BJ (cell line): ENCODE measurements at places on chromosomes 1 and 21. TPM values are rescaled to one million over a fixed set of nuclear protein-coding genes. Genes with fewer than 3 reads are reported as not detected.

DNA sequence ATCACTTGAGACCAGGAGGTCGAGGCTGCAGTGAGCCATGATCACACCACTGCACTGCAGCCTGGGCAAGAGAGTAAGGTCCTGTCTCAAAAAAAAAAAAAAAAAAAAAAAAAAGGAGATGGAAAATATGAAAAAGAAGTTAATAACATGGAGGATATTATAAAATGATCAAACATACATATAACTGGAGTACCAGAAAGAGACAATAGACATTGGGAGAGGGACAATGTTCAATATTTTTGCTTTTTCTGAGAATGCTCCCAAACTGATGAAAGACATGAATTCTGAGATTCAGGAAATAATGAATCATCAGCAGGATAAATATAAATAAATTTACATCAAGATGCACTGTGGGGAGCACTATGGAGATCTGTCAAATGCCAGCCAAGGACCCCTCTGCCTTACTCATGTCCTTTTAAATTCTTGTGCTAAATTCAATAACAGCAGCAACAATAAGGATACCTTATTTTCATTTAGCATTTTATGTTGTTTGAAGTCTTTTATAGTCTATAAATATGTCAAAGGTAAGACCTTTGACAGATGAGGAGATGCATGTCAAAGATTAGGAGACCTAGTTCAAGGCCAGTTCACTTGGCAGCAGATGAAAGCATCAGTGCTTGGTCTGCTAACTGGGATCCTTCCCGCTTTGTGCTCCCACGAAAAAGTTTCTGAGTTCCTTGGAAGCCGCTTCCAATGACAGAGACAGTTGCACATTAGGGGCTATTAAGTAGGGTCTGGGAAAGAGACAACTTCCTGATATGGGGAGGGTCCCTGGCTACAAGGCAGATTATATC, 97.7 kb downstream of the TLR5 start:
- no peak for DNase-seq

GRCh38 chr21:39918558-39918957, 51.3 kb downstream of the PCP4 start:
- no peak for DNase-seq

DNA sequence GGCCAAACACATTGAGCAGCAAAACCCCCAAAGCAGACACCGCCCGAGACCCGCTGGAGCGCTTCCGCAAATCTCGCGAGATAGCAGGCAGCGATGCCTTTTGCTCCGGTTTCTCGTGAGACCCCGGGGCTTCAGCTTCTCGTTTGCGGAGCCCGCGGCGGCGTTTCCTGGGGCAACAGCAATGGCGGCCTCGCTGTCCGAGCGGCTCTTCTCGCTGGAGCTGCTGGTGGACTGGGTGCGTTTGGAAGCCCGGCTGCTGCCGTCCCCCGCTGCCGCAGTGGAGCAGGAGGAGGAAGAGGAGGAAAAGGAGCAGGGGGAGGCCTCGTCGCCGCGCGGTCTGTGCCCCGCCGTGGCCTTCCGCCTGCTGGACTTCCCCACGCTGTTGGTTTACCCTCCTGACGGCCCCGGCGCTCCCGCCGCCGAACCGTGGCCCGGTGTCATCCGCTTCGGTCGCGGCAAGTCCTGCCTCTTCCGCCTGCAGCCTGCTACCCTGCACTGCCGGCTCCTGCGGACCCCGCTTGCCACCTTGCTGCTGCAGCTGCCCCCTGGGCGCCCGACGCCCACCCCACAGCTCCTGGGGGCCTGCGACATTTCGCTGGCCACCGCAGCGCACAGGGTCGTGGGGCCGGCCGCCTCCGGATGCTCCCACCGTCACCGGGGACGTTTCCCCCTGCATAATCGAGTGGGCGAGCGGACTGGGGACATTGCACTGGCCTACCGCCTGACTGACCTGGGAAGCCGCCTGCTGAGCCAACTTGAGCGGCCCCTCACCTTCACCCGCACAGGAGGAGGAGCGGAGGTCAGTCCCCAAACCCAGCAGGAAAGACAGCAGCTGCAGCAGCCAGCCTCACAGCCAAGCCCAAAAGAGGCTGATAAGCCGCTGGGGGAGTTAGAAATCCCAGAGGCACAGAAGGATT, at the start of gene MAP10:
Gene MAP10 (plus strand): TSS at position 148 of the 917 bp plus-strand sequence. CDS start 34 bp downstream, at position 182.
- DNase-seq, result no peak

The FLG2 gene
- not detected in 2 replicates for polyA plus RNA-seq

GRCh38 chr1:24111262-24111995, 506 bp downstream of the MYOM3 start:
- DNase-seq, result no peak
